ENCODE measurements at places on chromosomes 1 and 21.

- no peak for DNase-seq
Observed at GRCh38 chr1:94973309-94973922, 46.5 kb upstream of the CNN3 start.

- DNase-seq: no peak
Observed at GRCh38 chr1:56992318-56993125, 26.7 kb upstream of the C8B start.

GRCh38 chr1:91007827-91008226, 14.0 kb downstream of the ZNF644 start:
- no peak for DNase-seq

DNA sequence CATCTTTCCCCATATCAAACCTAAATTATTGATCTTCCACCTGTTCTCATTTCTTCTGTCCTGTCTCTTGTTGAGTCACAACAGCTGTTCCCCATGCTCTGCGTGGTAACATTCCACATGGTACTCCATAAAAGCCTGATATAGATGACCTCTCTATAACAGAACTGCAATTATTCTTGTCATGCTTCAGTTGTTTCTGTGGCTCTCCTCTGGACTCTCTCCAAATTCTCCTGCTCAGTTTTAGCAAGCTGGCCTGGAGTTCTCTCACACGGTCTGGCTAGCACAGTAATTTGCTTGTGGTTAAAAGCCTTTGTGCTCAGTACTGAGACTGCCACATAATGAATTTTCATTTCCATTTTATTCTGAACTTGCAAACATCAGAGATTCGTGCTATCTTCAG, 10.6 kb upstream of the LRRC39 start:
- DNase-seq: peak; percentile 69

- no peak for DNase-seq
Observed at GRCh38 chr1:231172411-231172810, 10.6 kb downstream of the TRIM67 start.

- DNase-seq: no peak
Observed at GRCh38 chr1:153260585-153261280, 1.2 kb downstream of the LORICRIN start.
